8988T (cell line): ENCODE measurements at places on chromosomes 2 and 18.

DNA sequence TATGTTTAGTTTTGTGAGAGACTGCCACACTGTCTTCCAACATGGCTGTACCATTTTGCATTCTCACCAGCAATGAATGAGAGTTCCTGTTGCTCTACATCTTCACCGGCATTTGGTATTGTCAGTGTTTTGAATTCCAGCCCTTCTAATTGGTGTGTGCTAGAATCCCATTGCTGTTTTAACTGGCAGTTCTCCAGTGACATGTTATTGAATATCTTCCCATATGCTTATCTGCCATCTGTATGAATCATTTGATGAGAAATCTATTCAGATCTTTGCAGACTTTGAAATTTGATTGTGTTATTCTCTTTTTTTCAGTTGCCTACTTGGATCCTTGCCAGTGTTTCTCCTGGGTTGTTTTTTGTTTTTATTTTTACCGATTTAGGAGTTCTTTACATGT lies 99.0 kb downstream of the SNTG2 start:
- no peak for DNase-seq

GRCh38 chr18:27227721-27228120 lies 42.6 kb upstream of the CHST9 start:
- no peak for DNase-seq

DNA sequence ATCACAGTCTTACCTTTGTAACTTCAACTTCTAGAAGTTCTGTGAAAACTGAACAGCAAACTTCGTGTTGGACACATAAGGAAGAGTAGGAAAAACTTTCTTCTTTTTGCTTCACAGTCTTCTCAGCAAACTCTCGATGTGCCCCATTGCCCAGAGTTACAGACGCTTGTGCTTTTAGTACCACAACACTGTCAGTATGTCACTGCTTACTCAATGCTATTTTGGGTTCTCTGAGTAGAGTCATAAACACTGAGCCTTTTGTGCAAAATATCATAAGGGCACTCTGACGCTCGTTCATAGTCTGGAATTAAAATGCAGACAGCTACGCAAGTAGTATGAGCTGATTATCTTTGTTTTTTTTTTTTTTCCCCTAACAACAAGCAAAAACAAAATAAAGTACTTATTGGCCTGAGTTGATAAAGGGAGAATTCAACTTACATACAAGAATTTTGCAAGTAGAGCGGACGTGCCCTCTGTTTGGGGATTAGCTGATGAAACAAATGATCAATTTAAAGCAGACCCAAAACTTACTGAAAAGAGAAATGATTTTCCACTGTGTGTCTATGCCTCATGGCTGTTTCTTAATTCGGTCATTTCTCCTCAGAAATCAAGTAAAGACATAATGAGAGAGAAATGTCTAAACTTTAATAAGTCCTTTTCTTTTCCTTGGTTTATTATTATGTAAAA lies at the start of gene CDH19:
CDH19 (minus strand) TSS at position 150 of the 687 bp plus-strand sequence. CDS start 31,886 bp downstream, outside the sequence.
- no peak for DNase-seq

GRCh38 chr2:211455216-211455841 lies 898.9 kb downstream of the CPS1 start:
- no peak for DNase-seq

- no peak for DNase-seq
Measured at GRCh38 chr2:41084321-41084720, 632.4 kb upstream of the SLC8A1 start.
